Stimulated activated CD4-positive, alpha-beta T cell treated with anti-CD3 and anti-CD28 coated beads, Interleukin-15, amount 100 ng/mL, for 48 hours (primary cell): ENCODE measurements at places on chromosomes 3 and 15.

DNA sequence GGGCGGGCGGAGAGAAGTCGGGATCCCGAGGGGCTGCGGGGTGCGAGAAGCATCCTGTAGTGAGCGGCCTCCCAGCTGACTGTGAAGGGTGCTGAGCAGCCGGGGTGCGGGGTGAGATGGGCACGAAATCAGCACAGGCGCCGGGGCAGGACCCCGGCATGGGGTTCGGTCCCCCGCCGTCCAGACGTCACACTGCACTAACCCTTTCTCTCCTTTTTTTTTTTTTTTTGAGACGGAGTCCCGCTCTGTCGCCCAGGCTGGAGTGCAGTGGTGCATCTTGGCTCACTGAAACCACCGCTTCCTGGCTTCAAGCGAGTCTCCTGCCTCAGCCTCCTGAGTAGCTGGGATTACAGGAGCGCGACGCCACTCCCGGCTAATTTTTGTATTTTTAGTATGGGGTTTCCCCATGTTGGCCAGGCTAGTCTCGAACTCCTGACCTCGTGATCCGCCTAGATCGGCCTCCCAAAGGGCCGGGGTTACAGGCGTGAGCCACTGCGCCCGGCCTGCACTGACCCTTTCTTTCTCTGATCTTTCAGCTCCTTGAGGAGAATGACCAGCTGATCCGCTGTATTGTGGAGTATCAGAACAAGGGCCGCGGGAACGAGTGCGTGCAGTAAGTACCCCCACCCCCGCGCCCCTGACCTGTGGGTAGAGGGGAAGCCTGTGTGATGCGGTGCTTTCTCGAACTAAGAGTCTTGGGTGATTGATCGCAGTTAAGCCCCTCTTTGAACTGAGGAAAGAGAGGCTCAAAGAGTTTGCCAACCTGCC is 513 bp downstream of the SS18L2 start:
- DNase-seq, result no peak

GRCh38 chr3:31531452-31531991 is 1.2 kb upstream of the STT3B start:
- no peak for DNase-seq

DNA sequence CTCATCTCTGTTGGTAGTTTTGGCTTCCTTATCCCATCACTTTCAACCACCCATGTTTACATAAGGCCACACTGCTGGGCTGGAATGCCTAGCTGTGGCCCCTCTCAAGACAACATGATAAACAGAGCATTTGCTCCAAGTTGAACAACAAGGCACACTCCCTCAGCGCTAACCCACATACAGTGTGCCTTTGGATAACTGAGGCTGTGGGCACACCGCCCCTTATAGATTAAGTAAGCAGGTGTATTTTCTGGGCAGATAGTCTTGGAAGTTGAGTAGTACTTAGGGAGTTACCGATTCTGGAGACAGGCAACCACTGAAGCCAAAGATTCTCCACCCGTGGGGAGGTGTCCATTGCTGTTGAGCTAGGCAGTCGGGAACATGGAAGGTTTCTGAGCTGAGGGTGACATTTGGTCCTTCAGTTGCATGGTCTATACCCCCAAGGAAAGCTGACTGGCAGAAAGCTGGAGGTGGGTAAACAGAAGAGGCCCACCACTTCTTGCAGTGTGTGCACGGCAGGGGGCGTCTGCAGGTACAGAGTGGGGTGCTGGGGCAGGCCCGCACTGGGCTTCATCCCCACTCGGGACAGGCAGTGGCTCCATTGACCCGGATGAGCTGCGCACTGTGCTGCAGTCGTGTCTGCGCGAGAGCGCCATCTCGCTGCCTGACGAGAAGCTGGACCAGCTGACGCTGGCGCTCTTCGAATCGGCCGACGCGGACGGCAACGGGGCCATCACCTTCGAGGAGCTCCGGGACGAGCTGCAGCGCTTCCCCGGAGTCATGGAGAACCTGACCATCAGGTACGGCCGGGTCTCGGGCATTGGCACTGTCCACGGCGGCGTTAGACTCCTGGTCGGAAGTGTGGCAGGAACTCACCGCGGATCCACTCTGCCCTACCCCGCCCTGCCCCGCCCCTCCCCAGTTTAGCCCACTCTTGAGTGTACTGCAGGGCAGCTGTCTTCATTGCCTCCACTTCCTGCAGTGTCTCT is 16.8 kb downstream of the NOX5 start:
- DNase-seq, result no peak

- DNase-seq, result no peak
These were observed 168.5 kb downstream of the SV2B start for GRCh38 chr15:91268510-91268909.

DNA sequence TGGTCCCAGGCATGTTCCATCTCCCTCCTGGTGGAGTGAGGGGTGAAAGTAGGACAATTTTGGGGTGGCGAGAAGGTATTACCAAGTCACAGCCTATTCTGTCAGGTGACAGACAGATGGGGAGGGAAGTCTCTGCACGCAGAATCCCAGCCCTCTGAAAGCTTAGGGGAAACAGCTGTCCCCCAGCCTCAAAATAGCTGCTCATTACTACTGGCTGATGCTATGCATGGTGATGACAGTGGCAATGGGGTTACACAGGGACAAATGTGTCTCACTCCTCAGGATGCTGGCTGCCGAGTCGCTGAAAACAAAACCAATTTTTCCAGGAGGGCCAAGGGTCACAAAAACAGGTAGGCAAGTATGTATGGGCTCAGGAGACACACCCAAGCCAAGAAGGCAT is 68.8 kb upstream of the OXTR start:
- no peak for DNase-seq

DNA sequence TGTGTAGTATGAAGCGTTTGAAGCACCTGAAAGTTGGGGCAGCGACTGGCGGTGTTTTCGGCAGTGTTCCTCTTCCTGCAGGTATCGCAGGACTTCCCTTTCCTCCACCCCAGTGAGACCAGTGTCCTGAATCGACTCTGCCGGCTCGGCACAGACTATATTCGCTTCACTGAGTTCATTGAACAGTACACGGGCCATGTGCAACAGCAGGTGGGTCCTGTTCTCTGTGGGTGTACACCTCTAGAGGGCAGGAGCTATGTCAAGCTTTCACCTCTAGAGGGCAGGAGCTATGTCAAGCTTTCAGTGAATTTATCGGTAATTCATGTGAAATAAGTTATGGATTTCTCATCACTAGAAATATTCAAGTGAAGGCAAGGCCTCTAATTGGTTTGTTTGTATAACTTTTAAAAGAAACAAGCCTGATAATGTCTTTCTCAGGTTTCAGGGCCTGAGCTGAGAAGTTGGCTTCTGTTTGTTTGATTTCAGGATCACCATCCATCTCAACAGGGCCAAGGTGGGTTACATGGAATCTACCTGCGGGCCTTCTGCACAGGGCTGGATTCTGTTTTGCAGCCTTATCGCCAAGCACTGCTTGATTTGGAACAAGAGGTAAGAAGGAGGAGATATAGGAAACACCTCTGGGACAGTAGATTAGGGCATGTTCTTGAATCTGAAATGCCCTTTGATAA is 5.3 kb downstream of the TUBGCP4 start:
- no peak for DNase-seq

- DNase-seq, result no peak
These were observed 99.4 kb downstream of the SH3GL3 start for GRCh38 chr15:83546512-83546888.

- no peak for DNase-seq
These were observed 50.3 kb upstream of the ACTL6A start for GRCh38 chr3:179512378-179512777.

GRCh38 chr3:178718995-178719635 is 182.9 kb downstream of the KCNMB2 start:
- no peak for DNase-seq

DNA sequence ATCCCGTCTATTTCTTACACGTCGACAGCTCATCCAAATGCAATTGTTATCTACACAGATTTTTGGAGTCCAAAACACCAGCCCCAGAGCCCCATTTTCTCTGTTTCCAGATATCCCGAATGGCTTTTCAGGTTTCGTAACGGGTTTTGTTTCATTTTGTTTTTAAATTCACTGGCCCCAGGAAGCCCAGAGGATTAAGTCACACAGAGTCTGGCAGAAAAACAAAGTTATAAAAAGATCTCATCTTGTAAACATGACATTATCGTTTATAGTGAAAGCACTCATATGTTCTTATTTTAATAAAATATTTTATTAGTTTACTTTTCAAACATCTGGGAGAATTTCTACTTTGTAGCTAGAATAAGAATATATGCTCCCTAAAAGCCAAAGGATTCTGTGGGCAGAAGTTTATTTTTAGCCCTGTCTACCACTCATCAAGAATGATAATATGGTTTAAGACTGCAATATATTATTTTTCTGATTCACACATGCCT is 149.3 kb upstream of the SLC2A2 start:
- no peak for DNase-seq

DNA sequence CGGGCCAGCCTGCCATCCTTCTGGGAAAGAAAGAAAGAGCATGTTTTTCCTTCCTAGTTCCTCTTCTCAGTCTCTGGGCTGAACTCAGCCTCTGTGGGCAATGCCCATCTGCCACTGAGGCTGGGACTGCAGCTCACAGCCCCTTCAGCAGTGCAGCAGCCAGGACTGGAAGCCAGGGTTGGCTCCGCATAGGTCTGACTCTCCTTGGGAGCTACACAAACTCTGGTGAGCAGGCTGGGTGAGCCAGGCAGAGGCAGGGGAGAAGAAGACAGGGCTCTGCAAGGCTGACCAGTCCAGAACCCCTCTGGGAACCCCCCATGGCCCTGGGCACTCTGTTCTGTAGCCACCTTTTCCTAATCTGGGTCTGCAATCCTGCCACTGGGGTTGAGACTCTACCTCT is 3.6 kb downstream of the DISP2 start:
- no peak for DNase-seq

- DNase-seq, result no peak
These were observed 216.8 kb downstream of the ERC2 start for GRCh38 chr3:56251343-56251945.
